ENCODE measurements at places on chromosomes 7 and 10. TPM values are rescaled to one million over a fixed set of nuclear protein-coding genes. Genes with fewer than 3 reads are reported as not detected.

DNA sequence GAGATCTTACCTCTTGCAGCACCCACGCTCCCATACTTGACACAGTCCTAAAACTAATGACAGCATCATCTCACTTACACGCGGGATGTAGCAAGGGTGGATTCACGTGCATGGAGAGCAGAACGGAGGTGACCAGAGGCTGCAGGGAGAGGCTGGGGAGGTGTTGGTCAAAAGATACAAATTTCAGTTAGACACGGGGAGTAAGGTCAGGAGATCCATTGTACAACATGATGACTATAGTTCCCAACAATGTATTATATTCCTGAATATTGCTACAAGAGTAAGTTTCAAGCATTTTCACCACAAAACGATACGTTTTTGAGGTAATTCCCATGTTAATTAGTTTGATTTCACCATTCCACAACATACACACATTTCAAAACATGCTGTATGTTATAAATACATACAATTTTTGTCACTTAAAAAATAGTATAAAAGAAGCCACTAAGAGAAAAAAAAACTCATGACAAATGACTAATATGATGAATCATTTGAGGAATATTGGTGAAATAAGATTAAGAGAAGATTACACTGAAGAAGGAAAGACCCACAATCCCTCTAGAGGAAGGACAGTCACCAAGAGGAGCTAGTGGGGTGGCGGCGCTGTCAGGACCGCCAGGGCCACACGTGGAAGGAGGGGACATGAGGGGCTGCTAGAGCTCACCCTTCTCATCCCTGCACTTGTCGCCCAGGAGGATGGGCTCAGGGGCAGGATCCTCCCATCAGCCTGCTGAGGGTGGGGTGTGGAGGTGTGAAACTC, 49.4 kb upstream of the EGFR start:
- no peak overlapping the region for H3K4me3 ChIP-seq
- no peaks in the 10 kb centered on the region for H3K27me3 ChIP-seq
- DNase-seq = no peak
- no peak overlapping the region for H3K27ac ChIP-seq

GRCh38 chr10:31959461-31960173, 31.0 kb upstream of the ARHGAP12 start:
- H3K4me1 ChIP-seq = no peaks in the 10 kb centered on the region
- no peak overlapping the region for H3K27ac ChIP-seq
- no peaks in the 10 kb centered on the region for H3K27me3 ChIP-seq
- no peak overlapping the region for H3K4me3 ChIP-seq
- H3K36me3 ChIP-seq = no peaks in the 10 kb centered on the region

DNA sequence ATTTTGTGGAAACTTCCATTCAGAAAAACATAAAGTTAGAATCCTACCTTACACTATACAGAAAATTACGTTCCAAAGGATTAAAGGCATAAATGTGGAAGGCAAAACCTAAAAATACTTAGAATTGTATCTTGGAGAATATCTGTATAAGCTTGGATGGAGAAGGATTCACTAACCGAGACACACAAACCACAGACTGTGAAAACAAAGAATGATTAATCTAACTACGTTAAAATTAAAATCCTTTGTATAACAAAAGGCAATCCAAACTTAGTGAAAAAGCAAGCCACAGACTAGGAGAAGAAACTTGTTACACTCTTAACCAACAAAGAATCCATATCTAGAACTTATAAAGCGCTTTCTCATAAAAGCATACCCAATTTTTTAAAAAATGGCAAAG, 678.8 kb downstream of the INHBA start:
- DNase-seq = no peak
- H3K27me3 ChIP-seq = no peaks in the 10 kb centered on the region
- no peaks in the 10 kb centered on the region for H3K36me3 ChIP-seq

- no peaks in the 10 kb centered on the region for H3K27me3 ChIP-seq
- no peaks in the 10 kb centered on the region for H3K36me3 ChIP-seq
- DNase-seq = no peak
Measured at GRCh38 chr7:68846811-68847325, 751.4 kb upstream of the AUTS2 start.

GRCh38 chr10:43735907-43736306, 87.2 kb upstream of the ZNF32 start:
- H3K4me1 ChIP-seq = no peaks in the 10 kb centered on the region
- H3K27ac ChIP-seq = no peak overlapping the region
- no peak overlapping the region for H3K4me3 ChIP-seq
- H3K36me3 ChIP-seq = no peaks in the 10 kb centered on the region
- no peak for DNase-seq

- no peak overlapping the region for H3K4me3 ChIP-seq
- no peaks in the 10 kb centered on the region for H3K4me1 ChIP-seq
- no peaks in the 10 kb centered on the region for H3K36me3 ChIP-seq
Measured at GRCh38 chr7:12130609-12131008, 80.5 kb upstream of the TMEM106B start.

GRCh38 chr7:41199136-41199535, 503.8 kb downstream of the INHBA start:
- no peaks in the 10 kb centered on the region for H3K4me1 ChIP-seq
- no peak overlapping the region for H3K27ac ChIP-seq
- no peaks in the 10 kb centered on the region for H3K36me3 ChIP-seq
- H3K4me3 ChIP-seq = no peak overlapping the region
- H3K27me3 ChIP-seq = no peaks in the 10 kb centered on the region

DNA sequence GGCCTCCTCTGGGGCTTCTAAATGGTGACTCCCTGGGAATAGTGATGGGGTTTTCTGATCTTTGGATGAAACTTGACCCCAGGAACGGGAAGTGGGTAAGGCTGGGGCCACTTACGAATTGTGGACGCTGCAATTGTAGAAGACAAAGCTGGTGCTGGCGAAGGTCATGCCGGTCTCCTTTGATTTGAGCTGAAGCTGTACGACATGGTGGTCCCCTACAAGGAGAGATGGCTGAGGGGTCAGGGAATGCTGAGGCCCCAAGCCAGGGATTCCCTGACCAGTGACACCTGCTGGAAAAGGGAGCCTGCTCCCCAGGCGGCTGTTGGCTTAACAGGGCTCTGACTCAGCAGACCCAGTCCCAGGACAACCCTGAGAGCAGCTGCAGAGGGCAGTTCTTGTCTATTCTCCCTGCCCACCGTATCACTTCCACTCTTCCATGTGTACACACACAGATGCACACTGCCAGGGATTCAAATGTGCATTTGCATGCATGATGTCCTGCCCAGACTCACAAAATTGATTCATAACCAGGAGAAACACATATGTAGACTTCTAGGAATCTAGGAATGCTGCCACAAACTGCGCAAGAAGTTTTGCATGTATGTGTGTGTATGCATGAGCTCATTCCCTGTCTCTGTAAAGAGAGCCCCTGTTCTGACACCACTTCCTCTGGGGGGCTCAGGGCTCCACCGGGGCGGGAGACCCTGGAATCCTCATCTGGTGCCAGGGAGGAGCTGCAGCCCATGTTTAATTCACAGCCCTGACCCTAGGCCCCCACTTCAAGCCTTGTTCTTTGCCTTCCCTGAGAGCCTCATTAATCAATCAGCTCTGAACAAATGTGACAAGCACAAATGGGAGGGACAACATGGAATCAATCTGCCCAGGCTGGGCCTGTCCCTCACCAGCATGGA, 350.0 kb downstream of the PLXNA4 start:
- H3K4me3 ChIP-seq = no peak overlapping the region
- no peaks in the 10 kb centered on the region for H3K36me3 ChIP-seq
- no peaks in the 10 kb centered on the region for H3K27me3 ChIP-seq
- no peak for DNase-seq

GRCh38 chr7:6078548-6078947, 47.4 kb downstream of the ANKRD61 start:
- no peaks in the 10 kb centered on the region for H3K27me3 ChIP-seq
- H3K4me1 ChIP-seq = peaks cover 7% of the 10 kb centered on the region
- H3K4me3 ChIP-seq = no peak overlapping the region
- no peak for DNase-seq
- H3K36me3 ChIP-seq = no peaks in the 10 kb centered on the region
- H3K27ac ChIP-seq = no peak overlapping the region

DNA sequence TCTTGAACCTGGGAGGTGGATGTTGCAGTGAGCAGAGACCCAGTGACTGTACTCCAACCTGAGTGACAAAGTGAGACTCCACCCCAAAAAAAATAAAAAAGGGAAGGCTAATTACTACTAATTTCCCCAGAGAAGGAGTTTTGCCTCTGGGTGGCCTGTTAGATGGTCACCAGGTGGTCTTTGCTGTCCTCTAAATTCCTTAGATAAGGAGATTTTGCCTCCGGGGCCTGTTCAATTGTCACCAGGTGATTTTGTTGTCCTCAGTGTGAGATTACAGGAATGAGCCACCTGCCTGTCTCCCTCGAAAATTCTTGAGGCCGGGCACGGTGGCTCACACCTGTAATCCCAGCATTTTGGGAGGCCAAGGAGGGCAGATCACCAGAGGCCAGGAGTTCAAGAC, 24.4 kb upstream of the ZMIZ2 start:
- H3K36me3 ChIP-seq = no peaks in the 10 kb centered on the region
- H3K4me3 ChIP-seq = no peak overlapping the region
- no peaks in the 10 kb centered on the region for H3K27me3 ChIP-seq
- DNase-seq = no peak

DNA sequence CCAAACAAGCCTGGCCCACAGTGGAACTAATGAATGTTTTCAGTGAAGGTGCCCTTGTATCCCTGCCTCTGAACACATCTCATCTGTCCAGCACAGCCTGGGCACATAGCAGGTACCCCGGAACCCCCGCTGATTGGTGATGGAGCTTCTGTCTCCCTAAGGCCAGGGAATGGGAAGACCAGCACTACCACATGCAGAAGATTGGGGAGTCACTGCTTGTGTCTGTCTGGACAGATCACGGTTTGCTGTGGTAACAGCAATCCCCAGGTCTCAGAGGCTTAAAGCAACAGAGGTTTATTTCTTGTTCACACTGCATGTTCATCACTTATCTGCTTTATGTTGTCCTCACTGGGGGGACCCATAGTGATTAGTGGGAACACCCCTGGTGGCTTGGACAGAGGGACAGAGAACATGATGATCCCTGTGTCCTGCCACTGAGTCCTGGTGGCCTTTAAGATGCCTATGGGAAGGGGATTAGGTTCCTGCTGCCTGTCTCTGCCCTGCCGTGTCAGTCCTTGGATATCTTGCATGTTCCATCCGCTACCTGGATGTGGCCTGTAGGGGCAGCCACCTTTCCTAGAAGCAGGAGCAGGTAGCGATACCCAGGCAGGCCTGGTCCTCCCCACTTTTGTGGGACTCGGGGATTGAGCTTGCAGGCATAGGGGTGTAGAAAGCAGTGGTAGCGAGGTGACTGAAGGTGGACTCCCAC, 3.6 kb downstream of the TSPAN14 start:
- H3K27ac ChIP-seq = peak overlapping the region; percentile 14
- peaks cover 70% of the 10 kb centered on the region for H3K4me1 ChIP-seq
- H3K36me3 ChIP-seq = no peaks in the 10 kb centered on the region
- H3K4me3 ChIP-seq = peak overlapping the region; percentile 58

DNA sequence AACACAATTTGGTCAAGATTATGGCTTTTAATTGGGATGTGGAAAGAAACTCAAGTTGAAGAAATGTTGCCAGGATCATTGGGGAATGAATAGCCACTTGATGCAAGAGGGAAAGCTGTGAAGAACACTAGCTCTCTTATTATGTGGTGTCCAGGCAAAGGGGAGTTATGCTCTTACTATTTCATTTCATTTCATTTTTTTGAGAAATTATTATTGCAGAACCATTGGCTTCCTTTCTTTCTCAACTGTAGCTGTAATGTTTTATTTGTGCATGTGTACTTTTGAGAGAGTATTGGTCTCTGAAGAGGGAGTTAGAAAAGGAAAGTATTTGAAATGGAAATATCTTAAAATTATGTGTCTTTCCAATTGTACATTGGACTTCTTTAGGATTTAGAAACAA, 312.6 kb upstream of the BMPER start:
- H3K27me3 ChIP-seq = no peaks in the 10 kb centered on the region
- H3K4me1 ChIP-seq = no peaks in the 10 kb centered on the region
- no peak for DNase-seq
- H3K36me3 ChIP-seq = no peaks in the 10 kb centered on the region
- no peak overlapping the region for H3K4me3 ChIP-seq

- no peak overlapping the region for H3K27ac ChIP-seq
- H3K36me3 ChIP-seq = no peaks in the 10 kb centered on the region
- no peak for DNase-seq
- H3K27me3 ChIP-seq = peaks cover 38% of the 10 kb centered on the region
Measured at GRCh38 chr10:100723770-100724530, 21.4 kb upstream of the PAX2 start.

GRCh38 chr7:94008537-94008936, 4.4 kb upstream of the BET1 start:
- DNase-seq = no peak
- no peak overlapping the region for H3K27ac ChIP-seq
- no peak overlapping the region for H3K4me3 ChIP-seq

C10orf105 gene
- 0.11 TPM for total RNA-seq

KIN gene
- 15.4 TPM for total RNA-seq

CLEC5A gene
- 0.29 TPM for total RNA-seq

All from CD8-positive, alpha-beta memory T cell (primary cell).